ENCODE measurements at places on chromosomes 2 and 18. TPM values are rescaled to one million over a fixed set of nuclear protein-coding genes. Genes with fewer than 3 reads are reported as not detected.

DNA sequence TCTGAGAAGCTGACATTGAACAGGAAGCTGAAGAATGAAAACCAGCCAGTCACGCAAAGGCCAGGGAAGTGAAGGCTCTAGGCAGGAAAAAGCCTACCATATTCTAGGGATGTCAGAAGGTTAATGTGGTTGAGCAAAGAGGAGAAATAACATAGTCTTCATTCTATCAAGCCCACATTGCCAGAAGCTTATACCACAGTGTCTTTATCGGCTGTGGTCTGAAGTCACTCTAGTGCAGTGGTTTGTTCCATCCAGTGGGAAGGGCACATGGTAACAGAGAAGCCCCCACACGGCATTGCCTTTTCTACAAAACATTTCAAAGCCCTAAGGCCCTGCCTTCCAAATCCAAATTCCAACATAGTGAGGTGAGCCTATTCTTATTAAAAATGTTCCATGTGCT is 311.3 kb downstream of the TNS1 start:
- DNase-seq: no peak

DNA sequence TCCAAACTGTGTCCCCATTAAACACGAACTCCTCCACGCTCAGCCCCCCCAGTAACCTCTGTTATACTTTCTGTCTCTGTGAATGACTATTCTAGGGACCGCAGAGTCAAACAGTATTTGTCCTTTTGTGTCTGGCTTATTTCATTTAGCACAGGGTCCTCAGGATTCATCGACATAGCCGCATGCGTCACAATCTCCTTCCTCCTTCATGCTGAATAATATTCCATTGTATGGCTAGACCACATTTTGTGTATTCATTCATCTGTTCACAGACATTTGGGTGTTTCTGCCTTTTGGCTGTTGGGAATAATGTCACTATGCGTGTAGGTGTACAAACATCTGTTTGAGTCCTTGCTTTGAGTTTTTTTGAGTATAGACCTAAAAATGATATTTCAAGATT is 80.9 kb downstream of the SH3RF3 start:
- DNase-seq: no peak

DNA sequence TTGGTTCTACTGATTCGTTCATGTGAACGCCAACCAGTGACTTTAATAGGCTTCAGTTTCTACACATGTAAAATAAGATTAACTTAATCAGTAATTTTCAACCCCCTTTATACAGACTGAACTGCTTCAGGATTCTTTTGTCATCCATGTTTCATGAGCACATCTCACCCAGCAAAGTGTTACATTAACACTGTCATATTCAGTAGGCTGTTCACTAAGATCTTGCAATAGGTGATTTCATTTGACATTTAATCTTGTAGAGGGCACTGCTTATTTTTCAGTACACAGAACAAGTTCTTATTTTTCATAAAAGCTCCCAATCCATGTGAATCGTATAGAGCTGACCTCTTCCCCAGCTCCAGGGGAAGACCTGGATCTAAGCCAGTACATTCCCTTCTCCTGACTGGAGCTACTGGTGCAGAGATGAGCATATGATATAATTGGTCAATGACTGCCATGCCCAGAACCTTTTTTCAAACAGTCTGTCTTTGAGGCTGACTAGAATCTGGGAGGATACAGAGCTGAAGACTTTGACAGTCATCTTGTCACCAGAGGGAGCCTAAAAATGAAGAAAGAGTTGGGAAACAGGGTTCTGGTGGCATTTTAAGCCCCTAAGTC is 72.2 kb upstream of the CHRNA1 start:
- peak; percentile 95 for DNase-seq

GRCh38 chr2:25204190-25204838 is 35.9 kb upstream of the POMC start:
- DNase-seq: no peak

The CD207 gene
- not detected for total RNA-seq

The DSG1 gene
- not detected for total RNA-seq

DNA sequence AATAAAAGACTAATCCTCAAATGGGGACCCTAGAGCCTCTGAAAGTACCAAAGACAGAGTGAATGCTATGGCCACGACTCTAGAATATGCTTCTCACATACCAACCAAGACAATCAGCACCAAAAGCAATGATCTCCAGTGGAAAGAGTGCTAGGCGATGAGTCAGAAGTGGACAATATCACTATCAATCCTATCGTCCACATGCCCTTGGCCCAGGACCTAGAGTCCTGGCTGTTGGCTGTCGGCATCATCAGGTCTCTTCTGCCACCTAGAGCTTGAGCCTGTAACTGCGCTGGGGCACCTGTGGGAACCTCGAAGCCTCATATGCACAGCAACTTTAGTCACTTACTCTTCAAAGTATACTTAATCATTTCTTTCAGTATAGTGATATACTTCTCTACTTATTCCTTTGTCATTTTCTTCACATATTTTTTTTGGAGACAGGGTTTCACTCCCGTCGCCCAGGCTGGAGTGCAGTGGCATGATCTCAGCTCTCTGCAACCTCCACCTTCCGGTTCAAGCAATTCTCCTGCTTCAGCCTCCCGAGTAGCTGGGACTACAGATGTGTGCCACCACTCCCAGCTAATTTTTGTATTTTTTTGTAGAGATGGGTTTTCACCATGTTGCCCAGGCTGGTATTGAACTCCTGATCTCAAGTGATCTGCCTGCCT is 29.7 kb downstream of the NOL10 start:
- DNase-seq: peak; percentile 89

- peak; percentile 45 for DNase-seq
Observed at GRCh38 chr2:145323512-145323911, 803.6 kb upstream of the ZEB2 start.

The ALPG gene
- not detected for total RNA-seq

DNA sequence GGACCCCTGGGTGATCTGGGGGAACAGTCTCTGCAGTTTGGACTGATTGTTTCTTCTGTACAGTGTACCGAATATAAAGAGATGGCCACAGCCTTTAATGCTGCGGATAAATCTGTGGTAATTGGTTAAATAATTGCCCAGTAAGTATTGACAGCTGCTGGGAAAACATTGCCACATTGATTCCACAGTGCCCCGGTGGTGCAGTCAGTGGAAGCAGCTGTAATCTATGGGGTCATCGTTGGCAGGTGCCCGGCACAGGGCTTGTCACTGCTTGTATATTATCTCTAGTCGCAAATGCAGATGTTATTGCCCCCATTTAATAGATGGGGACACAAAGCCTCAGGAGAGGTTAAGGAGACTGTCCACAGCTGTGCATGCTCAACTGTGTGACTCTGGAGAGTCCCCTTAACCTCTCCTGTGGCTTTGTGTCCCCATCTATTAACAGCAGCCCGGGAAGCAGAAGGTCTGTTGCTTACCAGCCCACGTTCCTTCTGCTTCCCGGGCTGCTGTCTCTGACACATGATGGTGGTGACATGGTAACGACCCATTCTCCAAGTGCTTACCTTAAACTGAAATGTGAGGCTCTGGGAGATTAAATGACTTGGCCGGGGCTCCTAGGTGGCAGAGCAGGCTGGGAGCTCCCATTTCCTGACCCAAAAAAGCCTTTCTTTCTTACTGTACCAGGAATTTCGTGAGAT is 76.9 kb downstream of the NCK2 start:
- DNase-seq: no peak

DNA sequence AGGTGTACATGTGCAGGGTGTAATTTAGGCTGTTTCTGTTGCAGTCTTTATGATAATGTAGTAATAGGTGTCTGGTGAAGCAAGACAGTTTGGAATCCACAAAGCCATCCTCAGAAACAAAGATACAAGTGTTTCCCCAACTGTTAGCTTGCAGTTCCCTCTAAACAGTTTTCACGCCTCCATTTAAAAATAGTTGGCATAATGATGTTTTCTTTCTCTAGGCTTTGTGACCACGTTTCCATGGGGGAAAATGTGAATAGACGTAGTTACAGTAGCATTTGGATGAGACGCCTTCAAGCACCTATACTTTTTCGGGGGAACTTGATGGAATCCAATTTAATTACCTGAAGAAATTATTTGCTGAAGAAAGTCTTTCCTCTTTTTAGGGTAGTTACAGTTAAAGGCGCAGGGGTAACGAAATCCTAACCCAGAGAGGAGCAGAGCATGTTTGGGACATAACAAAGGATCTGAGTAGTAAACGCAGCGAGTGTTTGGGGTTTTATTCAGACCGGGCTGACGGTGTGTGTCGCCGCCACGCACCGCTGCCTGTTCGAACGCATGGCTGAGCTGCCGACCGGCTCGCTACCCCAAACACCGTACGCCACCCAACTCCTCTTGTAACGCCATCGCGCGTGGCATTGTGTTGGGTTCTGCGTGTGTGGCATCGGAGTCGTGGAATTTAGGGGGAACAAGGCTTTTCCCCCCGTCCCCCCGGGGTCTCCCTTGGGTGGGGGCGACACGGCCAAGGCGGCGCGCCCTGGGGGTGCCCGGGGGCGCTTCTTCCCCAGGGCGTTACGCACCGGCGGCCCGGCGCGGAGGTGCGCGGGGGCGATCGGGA is 681 bp upstream of the NRP2 start:
- DNase-seq: no peak

GRCh38 chr18:23033056-23033455 is 99.9 kb downstream of the RBBP8 start:
- DNase-seq: no peak

DNA sequence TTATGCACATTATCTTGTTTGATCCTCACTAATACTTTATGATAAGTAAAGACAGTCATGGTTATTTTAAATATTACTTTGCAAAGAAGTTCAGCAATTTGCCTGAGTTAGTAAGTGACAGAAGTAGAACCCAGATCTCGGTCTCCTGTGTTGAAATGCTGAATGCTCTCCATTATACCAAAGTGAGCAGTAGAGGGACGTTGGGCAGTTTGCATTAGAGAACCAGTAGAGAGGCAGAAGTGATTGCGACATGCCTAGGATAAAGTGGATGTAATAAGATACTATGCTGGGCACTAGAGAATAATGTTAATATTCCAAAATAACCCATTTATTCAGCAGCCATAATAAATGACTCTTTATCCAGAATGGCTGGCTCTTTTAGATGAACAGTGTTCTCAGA is 201.0 kb downstream of the PMAIP1 start:
- DNase-seq: no peak

- DNase-seq: no peak
Observed at GRCh38 chr2:207825978-207826377, 56.3 kb upstream of the FZD5 start.

DNA sequence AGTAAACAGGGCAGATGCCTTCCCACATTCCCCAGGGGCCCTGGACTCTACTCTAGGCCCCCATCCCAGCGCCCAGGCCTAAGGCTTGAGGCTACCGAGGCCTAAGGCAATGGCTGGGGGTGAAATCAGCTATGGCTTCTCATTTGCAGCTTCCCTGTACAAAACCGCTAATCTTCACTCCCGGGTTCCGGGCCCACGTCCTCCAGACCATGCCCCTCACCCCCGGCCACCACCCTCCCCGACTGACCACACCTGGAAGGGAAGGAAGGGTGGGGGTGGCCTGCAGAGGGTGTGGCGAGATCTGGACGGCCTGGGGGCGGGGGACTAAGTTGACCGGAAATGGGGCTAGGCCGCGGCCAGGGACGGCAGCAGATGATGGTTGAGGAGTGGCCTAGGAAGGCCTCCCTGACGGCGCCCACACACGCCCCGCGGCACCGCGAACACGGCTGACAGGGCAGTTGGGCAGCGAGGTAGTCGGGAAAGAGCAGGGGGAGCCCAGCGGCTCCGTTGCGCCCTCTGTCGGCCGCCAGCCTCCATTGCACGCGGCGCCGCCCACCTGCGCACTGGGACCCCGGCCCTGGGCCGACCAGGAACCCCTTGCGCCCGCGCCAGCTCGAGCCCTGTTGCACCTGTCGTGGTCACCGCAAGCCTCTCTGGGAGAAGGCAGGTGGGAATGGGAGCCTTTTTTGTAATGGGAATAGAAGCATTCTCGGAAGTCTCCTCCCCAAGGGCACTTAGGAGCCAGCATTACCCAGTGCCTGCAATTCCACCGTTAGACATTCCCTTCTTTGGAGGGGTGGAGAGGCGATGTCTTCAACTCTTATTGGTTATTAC is 117.1 kb upstream of the STPG4 start:
- DNase-seq: peak; percentile 57

DNA sequence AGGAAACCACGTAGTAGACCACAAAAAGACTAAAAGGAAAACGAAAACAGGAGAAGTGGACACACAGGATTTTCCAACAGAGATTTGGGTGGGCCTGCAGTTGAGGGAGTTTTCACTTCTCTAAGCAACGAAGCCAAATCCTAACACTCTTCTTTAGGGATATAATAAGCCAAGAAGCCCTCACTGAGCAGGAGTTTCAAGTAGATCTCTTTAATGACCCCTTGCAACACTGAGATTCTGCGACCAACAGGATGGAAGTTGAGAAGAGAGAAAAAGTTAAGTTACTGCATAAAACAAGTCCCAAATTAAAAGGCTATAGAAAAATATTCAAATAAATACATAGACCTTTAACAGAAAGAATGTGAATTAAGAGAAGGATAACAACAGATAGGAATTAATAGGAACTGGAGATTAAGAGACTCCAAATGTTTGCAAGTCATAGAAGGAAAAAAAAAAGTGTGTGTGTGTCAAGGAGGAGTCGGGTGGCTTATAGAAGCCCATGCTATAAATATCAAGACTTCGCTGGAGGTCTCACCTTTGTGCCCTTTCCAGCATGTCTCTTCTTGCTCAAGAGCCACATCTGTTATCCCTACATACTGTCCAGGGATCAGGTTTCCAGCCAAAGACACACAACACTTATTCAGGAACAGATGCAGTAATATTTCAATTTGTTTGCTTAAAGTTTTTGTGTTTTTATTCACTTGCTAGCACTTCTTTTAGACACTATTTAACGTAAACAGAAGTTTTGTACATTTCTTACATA is 69.4 kb upstream of the ARHGAP28 start:
- no peak for DNase-seq

- DNase-seq: no peak
Observed at GRCh38 chr2:135600915-135601314, 69.6 kb downstream of the R3HDM1 start.

DNA sequence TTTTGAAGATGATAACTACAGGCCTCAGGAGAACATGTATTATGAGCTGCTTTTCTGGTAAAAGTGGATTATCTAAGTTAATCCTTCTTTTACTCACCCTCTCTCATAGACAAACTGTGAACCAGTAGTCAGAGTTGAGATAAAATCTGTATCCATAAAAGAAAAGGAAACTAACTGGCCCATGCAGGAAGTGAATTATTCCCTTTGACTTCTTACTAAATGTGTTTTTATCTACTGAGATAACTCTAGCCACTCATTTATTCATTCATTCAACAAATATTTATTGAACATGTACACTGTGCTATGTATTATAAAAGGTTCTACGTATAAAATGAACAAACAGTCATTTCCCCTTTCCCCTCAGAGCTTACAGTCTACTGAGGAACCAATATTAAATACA is 10.0 kb downstream of the WDR35 start:
- DNase-seq: peak; percentile 35

The ACVR1C gene
- 0.09 TPM for total RNA-seq

GRCh38 chr18:71936744-71937143 is 607.4 kb downstream of the CBLN2 start:
- DNase-seq: no peak

- DNase-seq: no peak
Observed at GRCh38 chr2:84085562-84085961, 373.5 kb downstream of the SUCLG1 start.

- DNase-seq: no peak
Observed at GRCh38 chr2:230552181-230552580, 136.2 kb downstream of the SP100 start.

GRCh38 chr2:21821672-21822227 is 698.0 kb downstream of the TDRD15 start:
- DNase-seq: no peak

Measured in HFFc6 (cell line).